H54 (cell line): ENCODE measurements at places on chromosomes 3 and 15.

DNA sequence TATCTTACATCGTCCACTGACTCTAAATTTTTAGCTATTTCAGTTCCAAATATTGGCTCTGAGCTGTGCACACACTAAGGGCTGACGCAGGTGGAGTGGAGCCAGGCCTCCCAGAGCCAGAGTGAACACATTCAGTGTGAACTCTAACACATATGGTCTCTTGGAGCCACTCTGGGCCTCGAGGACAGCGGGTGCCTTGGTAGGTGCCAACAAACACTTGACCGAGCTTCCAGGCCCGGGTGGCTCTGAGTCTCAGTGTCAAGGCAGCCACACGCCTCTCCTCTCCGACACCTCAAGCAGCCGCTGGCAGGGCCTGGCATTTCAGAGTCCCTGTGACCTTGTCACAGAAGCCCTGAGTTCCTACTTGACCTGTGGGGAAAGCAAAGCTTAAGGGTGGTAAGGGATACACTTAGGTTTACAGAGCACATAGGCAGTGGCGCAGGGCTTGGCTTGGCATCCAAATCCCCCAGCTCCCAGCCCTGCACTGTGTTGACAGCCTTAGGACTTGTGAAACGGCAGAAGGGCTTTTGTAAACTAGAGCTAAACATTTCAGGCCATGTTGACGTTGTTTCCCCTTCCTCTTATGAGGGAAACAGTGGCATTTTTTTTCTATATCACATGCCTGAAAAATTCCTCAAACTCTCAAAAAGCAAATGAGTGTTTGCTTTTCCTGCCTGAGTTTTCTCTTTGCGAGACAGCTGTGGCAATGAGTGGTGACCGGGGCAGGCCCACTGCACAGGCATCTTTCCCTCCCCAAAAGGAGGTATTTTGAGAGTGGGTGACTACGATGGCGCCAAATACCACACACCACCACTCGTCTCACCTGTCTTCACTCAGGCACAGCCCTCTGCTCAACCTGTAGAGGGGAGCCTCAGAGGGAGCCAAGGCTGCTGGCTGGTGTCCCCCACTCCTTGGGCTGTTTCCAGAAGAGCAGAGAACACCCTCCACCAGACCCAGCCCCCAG is 60.8 kb downstream of the DAPK2 start:
- DNase-seq, result no peak

DNA sequence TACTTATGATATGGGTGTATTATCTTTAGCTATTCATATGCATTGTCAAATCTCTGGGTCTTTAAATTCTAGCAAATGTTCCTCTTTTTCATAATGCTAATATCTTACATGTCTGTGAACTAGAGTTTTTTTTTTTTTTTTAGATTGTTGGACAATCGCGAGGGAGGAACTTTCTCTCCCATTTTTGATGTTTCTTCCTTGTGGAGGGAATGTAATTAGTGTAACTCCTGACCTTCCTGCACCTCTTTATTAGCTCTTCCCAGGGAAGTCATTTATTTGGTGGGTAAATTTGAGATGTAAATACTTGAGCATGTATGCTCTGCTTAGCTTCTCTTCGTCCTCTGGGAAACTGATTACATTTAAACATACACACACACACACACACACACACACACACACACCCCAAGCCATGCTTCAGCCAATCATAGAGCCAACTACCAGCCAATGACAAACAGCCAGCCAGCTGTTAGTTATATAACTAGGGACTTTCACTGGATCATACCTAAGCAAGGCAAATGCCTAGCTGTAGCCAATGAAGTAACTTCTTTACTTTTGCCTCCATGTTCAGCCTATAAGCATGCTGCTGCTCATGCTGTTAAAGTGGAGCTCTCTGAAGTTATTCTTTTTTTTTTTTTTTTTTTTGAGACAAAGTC is 8.3 kb upstream of the USP8 start:
- no peak for DNase-seq

GRCh38 chr3:113590983-113591382 is 58.6 kb downstream of the SIDT1 start:
- no peak for DNase-seq

DNA sequence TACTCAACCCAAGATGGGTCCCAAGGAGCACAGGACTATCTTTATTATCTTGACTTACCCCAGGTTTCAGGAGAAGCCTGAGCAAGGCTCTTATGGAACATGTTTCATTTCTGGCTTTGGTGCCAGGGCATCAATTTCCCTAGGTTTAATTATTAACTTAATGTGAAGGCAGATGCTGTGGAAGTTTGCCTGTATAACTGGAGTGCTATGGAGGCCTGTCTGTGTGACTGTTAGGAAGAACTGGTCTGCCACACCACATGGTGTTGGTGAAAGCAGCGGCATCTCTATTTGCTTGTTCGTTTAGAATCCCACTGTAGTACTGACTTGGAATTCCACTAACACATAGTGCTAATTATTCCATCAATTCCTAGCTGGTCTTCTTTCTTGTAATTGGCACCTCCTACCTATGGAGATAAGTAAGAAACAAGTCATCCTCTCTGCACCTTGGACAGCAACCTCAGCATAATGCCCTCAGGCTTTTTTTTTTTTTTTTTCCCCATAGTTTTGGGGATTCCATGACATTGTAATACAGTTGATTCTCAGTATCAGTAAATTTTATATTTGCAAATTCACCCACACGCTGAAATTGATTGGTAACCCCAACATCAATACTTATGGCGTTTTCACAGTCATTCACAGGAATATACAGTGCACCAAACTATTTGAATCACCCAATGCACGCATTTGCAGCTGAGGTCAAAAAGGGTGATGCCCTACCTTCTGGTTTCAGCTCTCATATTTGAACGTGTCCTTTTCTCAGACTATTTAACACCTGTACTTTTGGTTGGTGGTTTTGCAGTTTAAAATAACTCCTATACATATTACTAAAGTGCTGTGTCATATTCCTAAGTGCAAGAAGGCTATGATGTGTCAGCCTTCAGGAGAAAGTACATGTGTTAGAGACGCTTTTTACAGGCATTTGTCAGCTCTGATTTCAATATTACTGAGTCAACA is 772.8 kb upstream of the LMCD1 start:
- DNase-seq, result no peak

DNA sequence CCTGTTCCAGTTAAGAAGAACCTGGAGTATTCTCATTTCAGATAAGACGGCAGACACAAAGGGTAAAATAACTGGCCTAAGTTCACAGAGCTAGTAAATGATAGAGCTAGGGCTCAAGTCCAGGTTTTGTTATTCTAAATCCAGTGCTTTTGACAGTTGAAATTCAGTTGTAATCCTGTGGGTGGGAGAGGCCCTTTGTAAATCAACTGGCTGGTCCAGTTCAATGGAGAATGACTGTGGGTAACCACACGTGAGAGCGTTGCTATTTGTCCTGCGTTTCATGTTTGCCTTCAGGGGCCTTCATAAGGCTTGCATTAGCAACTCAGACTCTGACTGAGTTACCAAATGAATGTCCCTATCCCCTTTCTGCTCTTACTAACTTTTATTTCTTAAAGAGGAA is 24.2 kb upstream of the CD96 start:
- no peak for DNase-seq

DNA sequence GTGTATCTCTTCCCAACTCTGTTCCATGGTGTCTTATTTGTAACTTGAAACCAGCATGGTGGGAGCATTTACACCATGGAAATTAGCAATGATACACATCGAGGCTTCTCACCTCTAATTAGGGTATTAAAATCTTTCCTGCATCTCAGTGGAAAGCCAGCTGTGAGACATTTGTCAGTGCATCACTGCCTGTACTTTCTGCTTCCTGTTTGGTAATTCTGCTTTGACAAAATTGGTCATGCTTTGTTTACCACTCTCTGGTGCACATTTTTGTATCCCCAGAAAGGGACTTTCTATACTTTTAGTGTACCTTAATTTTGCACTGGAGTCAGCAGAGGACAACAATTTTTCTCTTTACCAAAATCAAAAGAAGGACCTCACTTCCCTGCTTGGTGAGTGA is 402.1 kb downstream of the PDCD6IP start:
- DNase-seq, result no peak

- no peak for DNase-seq
Observed at GRCh38 chr3:123693584-123694190, 108.8 kb upstream of the HACD2 start.

DNA sequence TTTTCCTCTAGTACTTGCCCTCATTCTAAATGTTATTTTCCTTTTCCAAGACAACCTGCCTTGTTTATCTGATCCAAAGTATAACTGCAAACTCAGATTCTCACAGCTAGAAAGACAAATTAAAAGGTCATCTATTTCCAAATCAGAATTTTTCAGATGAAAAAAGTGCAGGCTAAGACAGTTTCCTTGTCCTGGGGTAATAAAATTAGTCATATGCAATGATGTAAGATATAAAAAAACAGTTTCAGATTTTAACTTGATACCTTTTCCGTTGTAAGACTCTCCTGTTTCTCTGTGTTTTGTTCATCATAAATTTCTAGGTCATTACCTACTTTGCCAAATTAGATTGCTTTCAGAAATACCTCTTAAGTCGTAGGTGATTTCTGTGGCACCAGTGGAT is 238.4 kb upstream of the PEX5L start:
- DNase-seq, result no peak

- peak; percentile 52 for DNase-seq
Observed at GRCh38 chr15:70101459-70102113, 3.9 kb upstream of the TLE3 start.

GRCh38 chr3:177150970-177151627 is 46.2 kb downstream of the TBL1XR1 start:
- DNase-seq, result peak; percentile 40

DNA sequence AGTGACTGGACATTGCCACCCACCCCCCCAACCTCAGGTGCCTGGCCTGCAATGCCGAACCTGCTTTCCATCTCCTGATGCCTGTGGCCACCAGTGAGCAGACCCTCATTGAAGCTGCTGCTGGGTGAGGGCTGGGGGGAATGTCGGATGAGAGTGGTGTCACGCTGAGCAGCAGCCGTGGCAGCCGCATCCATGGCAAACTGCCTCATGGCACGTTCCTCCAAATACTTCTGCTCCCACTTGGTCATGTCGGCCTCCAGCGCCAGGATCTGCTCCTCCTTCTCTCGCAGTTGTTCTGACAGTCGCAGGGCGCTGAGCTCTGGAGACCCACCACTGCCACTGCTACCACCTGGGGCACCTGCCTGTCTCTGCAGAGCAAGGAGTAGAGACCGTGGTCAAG is 14.2 kb downstream of the AMOTL2 start:
- DNase-seq, result no peak
